ENCODE measurements at places on chromosomes 1 and 21. TPM values are rescaled to one million over a fixed set of nuclear protein-coding genes. Genes with fewer than 3 reads are reported as not detected.

SEMA6C gene
- total RNA-seq, result 55.7 TPM

ADAMTSL4 gene
- 43.3 TPM for total RNA-seq

TEX38 gene
- not detected for total RNA-seq

ANXA9 gene
- total RNA-seq, result not detected

SASS6 gene
- 1.6 TPM for total RNA-seq

AADACL3 gene
- not detected for total RNA-seq

COL6A2 gene
- 484 TPM for total RNA-seq

DNA sequence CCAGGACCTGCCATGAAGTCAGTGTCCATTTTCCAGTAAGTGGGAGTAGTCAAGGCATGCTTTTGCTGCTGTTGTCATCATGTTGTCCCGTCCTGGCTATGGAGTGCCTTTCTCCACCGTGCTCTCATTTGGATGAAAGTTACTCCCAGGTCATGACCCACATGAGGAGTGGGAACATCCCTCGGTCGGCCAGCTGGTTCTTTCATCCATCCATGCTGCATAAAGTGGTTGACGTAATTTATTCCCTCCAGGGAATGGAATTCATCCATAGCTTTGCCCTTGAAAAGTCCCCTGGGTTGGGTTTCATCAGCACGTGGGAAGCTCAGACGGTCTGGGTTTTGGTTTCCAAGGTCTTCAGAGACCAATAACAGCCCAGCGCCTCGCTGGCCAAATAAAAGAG, 11.6 kb downstream of the PLA2G2A start:
- H3K4me1 ChIP-seq, result no peaks in the 10 kb centered on the region
- DNase-seq, result peak; percentile 74
- peak overlapping the region; percentile 70 for H3K27ac ChIP-seq
- no peak overlapping the region for H3K4me3 ChIP-seq
- H3K27me3 ChIP-seq, result no peaks in the 10 kb centered on the region

DNA sequence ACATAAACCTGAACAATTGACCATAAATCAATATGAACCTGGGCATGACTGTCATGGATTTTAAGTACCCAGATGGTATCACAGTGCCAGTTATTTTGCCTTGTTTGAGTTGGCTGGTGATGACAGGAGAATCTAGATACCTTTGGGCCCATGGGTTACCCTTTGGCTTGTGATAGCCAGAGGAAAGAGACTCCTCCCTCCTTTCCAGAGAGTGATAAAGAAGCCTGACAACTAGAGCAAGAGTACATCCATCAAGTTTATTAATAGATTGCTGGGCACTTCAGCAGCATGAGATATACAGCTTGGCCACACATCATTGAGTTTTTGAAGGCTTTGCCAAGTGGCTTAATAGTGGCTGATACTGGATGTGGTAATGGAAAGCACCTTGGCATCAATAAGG, 6.6 kb upstream of the FMO3 start:
- H3K36me3 ChIP-seq, result no peaks in the 10 kb centered on the region
- no peak for DNase-seq
- peaks cover 16% of the 10 kb centered on the region for H3K4me1 ChIP-seq
- no peaks in the 10 kb centered on the region for H3K27me3 ChIP-seq
- H3K27ac ChIP-seq, result no peak overlapping the region
- H3K4me3 ChIP-seq, result no peak overlapping the region

- peak; percentile 77 for DNase-seq
- no peak overlapping the region for H3K4me3 ChIP-seq
- H3K36me3 ChIP-seq, result no peaks in the 10 kb centered on the region
- no peaks in the 10 kb centered on the region for H3K4me1 ChIP-seq
- no peaks in the 10 kb centered on the region for H3K27me3 ChIP-seq
- no peak overlapping the region for H3K27ac ChIP-seq
Measured at GRCh38 chr1:27130798-27131197, 24.1 kb downstream of the SLC9A1 start.

GRCh38 chr1:165697491-165697880, 876 bp downstream of the ALDH9A1 start:
- peaks cover 7% of the 10 kb centered on the region for H3K36me3 ChIP-seq
- H3K4me3 ChIP-seq, result peak overlapping the region; percentile 41
- peak overlapping the region; percentile 93 for H3K27ac ChIP-seq
- H3K27me3 ChIP-seq, result no peaks in the 10 kb centered on the region
- H3K4me1 ChIP-seq, result no peaks in the 10 kb centered on the region

GRCh38 chr1:106755682-106756406, 300.6 kb upstream of the PRMT6 start:
- H3K4me3 ChIP-seq, result no peak overlapping the region
- no peaks in the 10 kb centered on the region for H3K4me1 ChIP-seq
- DNase-seq, result no peak
- H3K27me3 ChIP-seq, result no peaks in the 10 kb centered on the region

DNA sequence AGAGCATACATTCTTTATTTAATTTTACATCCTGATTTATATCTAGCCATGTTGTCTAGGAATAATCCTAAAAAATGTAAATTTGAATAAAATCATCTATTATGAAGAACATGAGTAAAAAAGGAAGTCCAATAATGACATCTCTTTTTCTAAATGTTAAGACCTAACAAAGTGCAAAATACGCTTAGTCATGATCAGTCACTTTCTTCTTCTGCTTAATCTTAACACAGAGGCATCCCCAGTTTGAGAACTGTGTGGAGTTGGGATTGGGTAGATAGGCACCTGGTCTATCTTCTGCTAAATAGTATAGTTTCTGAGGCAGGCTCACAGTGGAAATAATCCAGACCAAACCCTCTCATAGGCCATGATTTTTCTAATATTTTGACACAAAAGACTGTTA, 311.7 kb upstream of the LRRC7 start:
- H3K36me3 ChIP-seq, result no peaks in the 10 kb centered on the region
- H3K27ac ChIP-seq, result no peak overlapping the region
- no peak for DNase-seq
- H3K4me1 ChIP-seq, result no peaks in the 10 kb centered on the region

GRCh38 chr1:52210044-52210443, 68.2 kb downstream of the ZFYVE9 start:
- no peaks in the 10 kb centered on the region for H3K4me1 ChIP-seq
- no peak for DNase-seq

DNA sequence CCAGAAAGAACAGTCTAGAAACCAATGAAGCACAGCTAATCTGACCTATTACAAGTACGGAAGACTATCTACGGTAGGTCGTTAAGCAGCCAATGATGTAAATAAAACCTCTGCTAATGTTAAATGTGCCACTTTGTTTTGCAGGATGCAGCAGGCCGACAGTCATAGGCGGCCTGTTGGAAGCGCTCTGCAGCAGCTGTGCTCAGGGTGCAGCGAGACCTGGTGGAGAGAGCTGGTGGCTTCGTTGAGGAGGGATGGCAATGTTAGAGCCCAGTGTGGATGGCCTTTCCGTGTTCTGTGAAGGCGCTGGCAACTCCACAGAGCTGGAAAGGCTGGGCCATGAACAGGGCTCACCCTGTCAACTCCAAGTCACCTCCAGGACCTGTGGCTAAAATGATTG, 87.3 kb downstream of the PCP4 start:
- no peak overlapping the region for H3K4me3 ChIP-seq
- H3K27ac ChIP-seq, result no peak overlapping the region
- H3K36me3 ChIP-seq, result no peaks in the 10 kb centered on the region
- no peaks in the 10 kb centered on the region for H3K27me3 ChIP-seq
- no peak for DNase-seq

DNA sequence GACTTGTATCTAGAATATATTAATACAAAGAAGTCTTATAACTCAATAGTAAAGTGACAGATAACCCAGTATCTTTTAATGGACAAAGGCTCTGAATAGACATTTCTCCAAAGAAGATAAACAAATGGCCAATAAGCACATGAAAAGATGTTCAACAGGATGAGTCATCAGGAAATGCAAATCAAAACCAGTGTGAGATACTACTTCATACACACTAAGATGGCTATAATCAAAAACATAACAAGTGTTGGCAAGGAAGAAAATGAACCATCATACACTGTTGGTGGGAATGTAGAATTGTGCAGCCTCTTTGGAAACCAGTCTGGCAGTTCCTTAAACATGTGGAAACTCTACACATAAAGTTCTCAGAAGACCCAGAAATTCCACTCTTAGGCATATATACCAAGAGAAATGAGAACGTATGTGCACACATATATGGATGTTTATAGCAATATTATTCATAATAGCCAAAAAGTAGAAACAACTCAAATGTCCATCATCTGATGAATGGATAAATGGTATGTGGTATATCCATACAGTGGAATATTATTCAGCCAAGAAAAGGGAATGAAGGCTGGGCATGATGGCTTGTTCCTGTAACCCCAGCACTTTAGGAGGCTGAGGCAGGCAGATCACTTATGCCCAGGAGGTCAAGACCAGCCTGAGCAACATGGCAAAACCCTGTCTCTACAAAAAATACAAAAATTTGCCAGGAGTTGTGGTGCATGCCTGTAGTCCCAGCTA, 9.9 kb upstream of the MPL start:
- no peak overlapping the region for H3K27ac ChIP-seq
- H3K36me3 ChIP-seq, result no peaks in the 10 kb centered on the region
- no peaks in the 10 kb centered on the region for H3K27me3 ChIP-seq
- no peak for DNase-seq
- H3K4me1 ChIP-seq, result peaks cover 17% of the 10 kb centered on the region

DNA sequence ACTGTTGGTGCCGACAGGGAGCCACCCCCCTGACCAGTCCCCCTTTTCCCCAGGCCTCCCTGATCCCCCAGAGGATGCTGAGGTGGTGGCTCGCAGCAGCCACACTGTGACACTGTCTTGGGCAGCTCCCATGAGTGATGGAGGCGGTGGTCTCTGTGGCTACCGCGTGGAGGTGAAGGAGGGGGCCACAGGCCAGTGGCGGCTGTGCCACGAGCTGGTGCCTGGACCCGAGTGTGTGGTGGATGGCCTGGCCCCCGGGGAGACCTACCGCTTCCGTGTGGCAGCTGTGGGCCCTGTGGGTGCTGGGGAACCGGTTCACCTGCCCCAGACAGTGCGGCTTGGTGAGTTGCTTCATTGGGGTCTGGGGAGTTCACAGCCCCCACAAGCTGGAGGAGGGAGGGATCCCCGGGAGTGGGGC, 89.2 kb downstream of the TRIM11 start:
- H3K4me1 ChIP-seq, result peaks cover 10% of the 10 kb centered on the region
- H3K36me3 ChIP-seq, result no peaks in the 10 kb centered on the region
- H3K27ac ChIP-seq, result no peak overlapping the region
- peak; percentile 14 for DNase-seq
- no peaks in the 10 kb centered on the region for H3K27me3 ChIP-seq

DNA sequence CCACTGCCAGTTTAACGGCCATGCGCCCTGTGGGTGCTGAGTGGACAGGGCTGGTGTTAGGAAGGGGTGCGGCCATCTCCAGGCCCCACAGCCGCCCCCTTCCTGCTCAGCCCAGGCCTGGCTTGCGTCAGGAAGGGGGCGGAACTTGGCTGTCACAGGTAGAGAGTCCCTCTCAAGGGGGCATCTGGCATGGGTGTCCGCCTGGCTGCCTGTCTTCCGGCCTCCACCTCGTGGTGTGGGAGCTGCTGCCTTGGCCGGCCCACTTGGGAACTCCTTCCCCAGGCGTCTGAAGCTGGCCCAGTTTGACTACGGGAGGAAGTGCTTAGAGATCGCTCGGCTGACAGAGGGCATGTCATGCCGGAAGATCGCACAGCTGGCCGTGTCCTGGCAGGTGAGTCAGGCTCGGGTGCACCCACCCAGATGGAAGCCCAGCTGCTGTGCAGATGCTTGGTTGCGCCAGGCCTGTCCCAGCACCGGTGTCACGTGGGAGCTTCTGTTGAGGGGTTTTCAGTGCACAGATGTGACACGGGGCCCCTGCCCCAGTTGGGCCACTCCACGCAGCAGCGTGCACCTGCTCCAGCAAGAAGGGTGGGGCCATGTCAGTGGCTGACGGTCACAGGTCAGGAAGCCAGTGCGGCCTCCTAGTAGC, 9.1 kb upstream of the ATAD3B start:
- DNase-seq, result peak; percentile 59
- peaks cover 6% of the 10 kb centered on the region for H3K4me1 ChIP-seq
- peak overlapping the region; percentile 5 for H3K4me3 ChIP-seq
- H3K36me3 ChIP-seq, result no peaks in the 10 kb centered on the region
- H3K27me3 ChIP-seq, result no peaks in the 10 kb centered on the region
- H3K27ac ChIP-seq, result peak overlapping the region; percentile 49

DNA sequence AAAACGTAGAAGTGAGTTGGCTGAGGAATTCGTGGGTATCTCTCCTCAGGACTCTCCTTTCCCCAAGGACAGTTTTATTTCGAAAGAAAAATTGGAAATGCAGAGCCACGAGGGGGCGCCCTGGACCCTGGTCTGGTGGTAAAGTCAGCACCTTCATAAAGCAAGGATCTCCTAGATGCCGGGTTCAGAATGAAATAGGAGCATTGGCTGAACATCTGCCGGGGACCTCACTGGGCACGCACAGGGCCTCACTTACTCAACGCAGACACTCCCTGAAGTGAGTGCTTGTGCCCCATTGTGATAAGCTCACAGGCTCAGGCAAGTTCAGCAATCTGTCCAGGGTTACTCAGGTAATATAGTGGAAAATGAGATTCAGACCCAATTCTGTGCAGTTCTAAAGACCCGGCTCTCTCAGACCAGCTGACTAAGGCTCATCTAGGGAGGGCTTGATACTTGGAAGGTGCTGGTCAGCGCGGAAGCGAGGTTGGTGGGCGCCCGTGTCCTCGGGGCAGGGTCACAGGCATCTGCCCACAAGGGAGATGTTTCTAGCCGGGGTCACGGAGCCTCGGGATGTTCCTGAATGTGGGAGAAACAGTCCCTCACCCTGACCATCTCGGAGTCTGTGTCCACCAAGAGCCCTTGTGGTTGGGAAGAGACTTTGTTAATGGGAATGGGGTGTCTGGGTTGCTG, 55.7 kb upstream of the ETV3 start:
- DNase-seq, result no peak
- no peak overlapping the region for H3K4me3 ChIP-seq
- H3K4me1 ChIP-seq, result no peaks in the 10 kb centered on the region
- H3K36me3 ChIP-seq, result no peaks in the 10 kb centered on the region
- peaks cover 62% of the 10 kb centered on the region for H3K27me3 ChIP-seq
- no peak overlapping the region for H3K27ac ChIP-seq

DNA sequence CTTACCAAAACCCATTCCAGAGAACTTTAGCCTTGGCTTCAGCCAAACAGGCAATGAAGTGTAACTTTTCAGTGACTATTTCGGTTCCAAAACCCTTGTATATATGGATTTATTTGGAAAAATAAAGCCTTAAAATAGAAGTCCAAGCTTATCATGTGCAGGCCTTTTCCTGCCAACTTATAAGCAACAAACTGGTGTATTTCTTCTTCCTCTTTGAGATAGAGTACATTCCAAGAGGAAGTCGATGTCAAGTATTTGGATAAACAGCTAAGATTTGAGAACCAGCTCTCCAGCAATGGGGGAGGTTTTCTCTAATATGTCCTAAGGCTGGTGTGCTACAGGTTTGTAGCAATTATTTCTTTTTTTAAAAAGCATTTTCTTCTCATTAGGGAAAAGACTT, 407.8 kb downstream of the DUSP10 start:
- no peaks in the 10 kb centered on the region for H3K27me3 ChIP-seq
- H3K36me3 ChIP-seq, result no peaks in the 10 kb centered on the region
- no peak overlapping the region for H3K4me3 ChIP-seq
- H3K27ac ChIP-seq, result peak overlapping the region; percentile 19
- no peak for DNase-seq

- no peak for DNase-seq
- no peaks in the 10 kb centered on the region for H3K4me1 ChIP-seq
- H3K4me3 ChIP-seq, result no peak overlapping the region
- H3K27ac ChIP-seq, result peak overlapping the region; percentile 45
Measured at GRCh38 chr1:14260480-14260879, 338.0 kb upstream of the KAZN start.

GRCh38 chr1:10204003-10204642, 6.2 kb upstream of the KIF1B start:
- H3K36me3 ChIP-seq, result no peaks in the 10 kb centered on the region
- no peak overlapping the region for H3K27ac ChIP-seq
- no peak for DNase-seq
- H3K4me1 ChIP-seq, result peaks cover 4% of the 10 kb centered on the region
- no peaks in the 10 kb centered on the region for H3K27me3 ChIP-seq

GRCh38 chr1:54681358-54681757, 34.3 kb upstream of the TTC4 start:
- no peak overlapping the region for H3K27ac ChIP-seq
- no peak for DNase-seq
- H3K27me3 ChIP-seq, result no peaks in the 10 kb centered on the region

All from heart left ventricle (tissue), 16 donors.